ENCODE measurements at places on chromosomes 12 and 14.

DNA sequence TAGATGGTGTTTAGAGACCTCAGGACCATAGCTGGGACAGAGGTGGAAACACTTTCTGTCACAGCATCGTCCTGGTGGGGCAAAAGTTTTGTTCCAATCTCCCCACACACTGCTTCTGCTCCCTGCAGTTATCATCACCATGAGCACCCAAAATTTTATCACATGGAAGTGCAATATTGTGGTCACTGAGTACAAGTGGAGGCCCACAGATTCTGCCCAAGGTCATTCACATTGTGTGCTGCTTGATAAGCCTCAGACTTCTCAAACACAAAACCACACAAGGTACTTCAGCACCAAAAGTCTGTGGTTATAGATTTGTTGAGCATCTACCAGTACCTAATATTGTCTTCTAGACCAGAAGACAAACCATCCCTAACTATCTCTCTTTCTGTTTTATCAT, 554 bp upstream of the KRT77 start:
- DNase-seq: no peak

- DNase-seq: no peak
Measured at GRCh38 chr14:78335531-78335930, 165.4 kb downstream of the NRXN3 start.

- no peak for DNase-seq
Measured at GRCh38 chr14:59229653-59230406, 41.4 kb downstream of the DAAM1 start.

DNA sequence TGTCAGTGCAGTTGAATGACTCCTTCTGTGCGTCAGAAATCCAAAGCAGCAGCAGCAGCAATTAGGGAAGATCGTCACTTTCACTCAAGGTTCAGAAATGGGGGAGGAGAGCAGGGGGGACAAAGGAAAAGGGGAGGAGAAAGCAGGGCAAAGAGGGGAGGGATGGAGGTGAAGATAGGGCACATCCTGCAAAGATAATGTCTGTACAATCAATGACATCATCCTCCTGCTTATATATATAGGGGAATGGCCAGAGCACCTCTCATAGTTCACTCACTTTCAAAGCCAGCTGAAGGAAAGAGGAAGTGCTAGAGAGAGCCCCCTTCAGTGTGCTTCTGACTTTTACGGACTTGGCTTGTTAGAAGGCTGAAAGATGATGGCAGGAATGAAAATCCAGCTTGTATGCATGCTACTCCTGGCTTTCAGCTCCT, at the start of gene NTS:
TSS of gene NTS (plus strand) at position 265 of the 431 bp plus-strand sequence. CDS start at position 374, 109 bp downstream.
- DNase-seq: no peak

GRCh38 chr12:58388261-58388660, 446.9 kb downstream of the ATP23 start:
- no peak for DNase-seq

All from activated T-helper 1 cell treated with anti-CD3 and anti-CD28 coated beads, Interleukin-12 subunit alpha, Interleukin-12 subunit beta, Interleukin-2, Interleukin-4 antibody, amounts not matched to agents 30 ng/mL and 10 ng/mL and 1 ng/mL, durations not matched to agents 14 hours and 24 hours and 36 hours (primary cell).